CD4-positive, alpha-beta T cell treated with Interleukin-10 for 1 hour (primary cell): ENCODE measurements at places on chromosomes 12 and 14.
A peak's percentile ranks its signal among the peaks of the same experiment; 100 is the strongest.

DNA sequence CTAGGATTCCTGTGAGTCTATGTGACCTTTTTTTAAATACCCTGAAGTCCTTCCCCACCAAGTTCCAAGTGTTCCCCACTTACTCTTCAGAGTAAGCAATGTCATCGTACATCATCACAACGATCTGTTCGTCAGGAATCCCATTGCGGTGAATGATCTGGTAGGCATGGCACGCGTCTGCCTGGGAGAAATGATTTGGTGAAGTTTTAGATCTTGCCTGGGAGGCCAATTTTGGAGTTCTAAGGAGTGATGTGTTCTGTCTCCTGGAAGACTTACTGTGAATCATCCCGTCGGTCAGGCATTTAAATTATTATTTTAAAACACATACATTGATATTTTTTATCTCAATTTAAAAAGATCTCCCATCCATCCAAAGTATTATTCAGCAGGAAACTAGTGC lies 29.8 kb downstream of the LGMN start:
- no peak for DNase-seq

- no peak for DNase-seq
Observed at GRCh38 chr14:67949771-67950170, 130.2 kb downstream of the RAD51B start.

GRCh38 chr12:64781280-64782190 lies 22.3 kb upstream of the GNS start:
- DNase-seq, result no peak

- DNase-seq, result no peak
Observed at GRCh38 chr12:98110536-98110935, 404.9 kb upstream of the TMPO start.

DNA sequence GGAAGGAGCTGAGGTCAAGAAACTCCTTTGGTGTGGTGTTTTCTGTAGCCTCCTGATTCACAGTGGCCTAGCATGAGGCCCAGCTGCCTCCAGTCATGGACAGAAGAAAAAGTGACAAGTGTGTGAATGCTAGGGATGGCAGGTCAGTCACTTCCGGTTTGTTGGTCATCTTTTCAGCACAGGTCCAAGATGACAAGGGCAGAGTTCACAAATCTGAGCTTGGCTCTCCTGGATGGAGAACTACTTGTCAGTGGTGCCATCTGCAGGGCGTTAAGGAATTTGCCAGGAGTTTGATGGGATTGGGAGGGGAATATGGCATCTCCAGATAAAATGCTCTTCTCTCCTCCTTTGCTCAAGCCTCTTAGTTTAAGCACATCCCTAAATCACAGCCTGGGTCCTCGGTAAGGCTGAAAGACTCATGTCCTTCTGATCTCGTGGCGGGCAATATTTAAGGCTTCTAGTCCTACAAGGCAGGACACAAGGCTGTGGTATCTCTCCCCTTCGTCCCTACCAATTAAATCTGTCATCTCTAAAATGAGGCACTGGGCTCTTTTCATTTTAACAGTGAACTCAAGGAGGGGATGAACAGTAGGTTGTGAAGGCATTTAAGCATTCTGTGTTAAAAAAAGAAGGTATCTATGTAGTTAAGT lies 10.0 kb downstream of the TUBA1B start:
- DNase-seq, result no peak

- DNase-seq, result no peak
Observed at GRCh38 chr12:100265732-100266584, 921 bp downstream of the DEPDC4 start.

GRCh38 chr14:33794791-33795305 lies 156.0 kb downstream of the EGLN3 start:
- no peak for DNase-seq

- DNase-seq, result no peak
Observed at GRCh38 chr14:77541905-77542304, 43.3 kb upstream of the ISM2 start.

- no peak for DNase-seq
Observed at GRCh38 chr12:68619541-68619940, 8.8 kb downstream of the RAP1B start.

- DNase-seq, result no peak
Observed at GRCh38 chr12:19038209-19038608, 91.3 kb upstream of the PLEKHA5 start.

- DNase-seq, result no peak
Observed at GRCh38 chr12:65229441-65229840, 49.0 kb upstream of the MSRB3 start.

GRCh38 chr12:52144512-52145227 lies 47.1 kb downstream of the KRT80 start:
- DNase-seq, result no peak

GRCh38 chr12:41510470-41510869 lies 322.4 kb downstream of the PDZRN4 start:
- no peak for DNase-seq

- no peak for DNase-seq
Observed at GRCh38 chr14:78790271-78790670, 620.1 kb downstream of the NRXN3 start.

DNA sequence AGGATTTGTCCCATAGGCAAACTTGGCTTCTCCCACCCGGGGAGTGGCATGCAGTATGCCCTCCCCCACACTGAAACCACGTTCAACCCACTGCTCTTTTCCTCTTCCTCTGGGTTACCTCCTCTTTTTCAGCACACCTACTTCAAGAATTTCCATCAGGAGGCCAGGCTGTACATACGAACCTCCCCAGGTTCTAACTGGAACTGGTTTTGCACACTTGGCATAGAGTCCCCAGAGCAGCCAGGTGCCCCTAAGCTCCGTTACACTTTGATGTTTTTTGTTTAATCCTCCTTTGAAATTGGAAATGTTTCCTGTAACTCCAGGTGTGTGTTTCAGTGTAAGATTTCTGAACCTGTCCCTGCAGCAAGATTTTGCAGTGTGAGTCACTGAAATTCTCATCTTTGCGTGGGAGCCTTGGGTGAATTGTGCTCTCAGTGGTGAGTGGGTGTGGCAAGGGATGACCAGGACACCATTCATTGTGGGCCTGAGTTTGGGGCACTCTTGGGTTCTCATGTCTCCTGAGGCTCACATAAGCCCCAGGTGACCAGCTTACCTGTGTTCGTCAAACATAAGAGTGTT lies 18.2 kb downstream of the CD9 start:
- DNase-seq, result no peak

DNA sequence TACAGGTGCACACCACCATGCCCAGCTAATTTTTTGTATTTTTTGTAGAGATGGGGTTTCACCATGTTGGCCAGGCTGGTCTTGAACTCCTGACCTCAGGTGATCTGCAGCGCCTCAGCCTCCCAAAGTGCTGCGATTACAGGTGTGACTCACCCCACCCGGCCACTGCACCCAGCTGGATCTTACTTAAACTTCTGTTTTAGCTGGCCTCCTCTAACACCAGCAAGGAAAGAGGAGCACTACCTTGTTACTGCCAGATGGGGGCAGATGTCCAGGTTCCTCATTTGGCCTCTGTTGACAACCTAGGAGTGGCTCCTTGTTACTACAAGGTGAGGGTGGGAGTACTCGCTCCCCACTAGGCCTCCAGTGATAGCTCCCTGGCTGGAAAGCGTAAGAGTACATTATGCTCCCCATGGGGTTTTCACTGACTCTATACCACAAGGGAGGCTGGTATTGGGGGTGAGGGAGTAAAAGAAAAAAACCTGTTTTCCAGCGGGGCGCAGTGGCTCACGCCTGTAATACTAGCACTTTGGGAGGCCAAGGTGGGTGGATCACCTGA lies 13.2 kb upstream of the ARF6 start:
- DNase-seq, result peak; percentile 80

GRCh38 chr12:67625004-67625403 lies 23.5 kb upstream of the DYRK2 start:
- DNase-seq, result no peak

- no peak for DNase-seq
Observed at GRCh38 chr12:32821293-32821692, 65.6 kb upstream of the YARS2 start.

GRCh38 chr14:77965919-77966435 lies 166.1 kb downstream of the ADCK1 start:
- DNase-seq, result no peak

DNA sequence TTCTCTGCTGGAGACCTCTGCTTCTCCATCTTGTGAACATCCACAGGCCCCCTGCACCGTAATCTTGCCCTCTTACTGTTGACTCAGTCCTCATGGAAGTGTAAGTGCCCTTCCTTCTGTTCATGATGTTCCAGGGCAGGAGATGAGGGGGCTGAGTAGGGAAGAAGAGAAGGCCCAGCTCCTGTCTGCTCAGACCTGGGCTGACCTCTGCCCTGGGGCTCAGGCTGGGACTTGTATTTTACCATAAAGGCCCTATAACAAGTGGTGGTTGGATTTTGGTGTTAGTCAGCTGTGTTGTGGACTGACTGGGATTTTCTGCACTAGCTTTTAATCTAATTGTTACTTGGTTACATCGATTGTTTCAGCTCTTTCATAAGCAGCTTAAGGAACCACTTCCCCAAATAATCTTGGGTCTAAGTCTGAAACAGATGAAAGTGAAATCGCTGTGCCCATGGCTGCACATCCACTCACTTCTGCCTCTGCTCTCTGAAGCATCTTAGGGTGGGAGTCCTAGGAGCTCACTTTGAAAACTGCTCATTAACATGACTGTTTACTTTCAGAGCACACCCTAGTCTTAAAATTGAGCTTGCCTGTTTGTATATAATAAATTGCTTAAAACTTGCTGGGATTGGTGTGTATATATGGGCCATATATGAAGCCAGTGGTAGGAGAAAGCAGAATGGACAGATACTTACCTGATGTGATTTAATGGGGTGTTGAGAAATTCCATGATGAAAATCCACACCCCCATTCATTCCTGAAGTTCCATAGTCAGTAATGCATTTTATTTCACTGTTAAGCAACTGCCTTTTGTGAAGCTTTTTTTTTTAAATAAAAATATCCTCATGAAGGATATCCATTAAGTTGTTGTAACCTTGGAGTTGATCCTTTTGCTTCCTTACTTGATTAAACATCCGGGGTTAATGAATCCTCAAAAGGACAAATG lies 17.7 kb downstream of the C12orf71 start:
- no peak for DNase-seq

DNA sequence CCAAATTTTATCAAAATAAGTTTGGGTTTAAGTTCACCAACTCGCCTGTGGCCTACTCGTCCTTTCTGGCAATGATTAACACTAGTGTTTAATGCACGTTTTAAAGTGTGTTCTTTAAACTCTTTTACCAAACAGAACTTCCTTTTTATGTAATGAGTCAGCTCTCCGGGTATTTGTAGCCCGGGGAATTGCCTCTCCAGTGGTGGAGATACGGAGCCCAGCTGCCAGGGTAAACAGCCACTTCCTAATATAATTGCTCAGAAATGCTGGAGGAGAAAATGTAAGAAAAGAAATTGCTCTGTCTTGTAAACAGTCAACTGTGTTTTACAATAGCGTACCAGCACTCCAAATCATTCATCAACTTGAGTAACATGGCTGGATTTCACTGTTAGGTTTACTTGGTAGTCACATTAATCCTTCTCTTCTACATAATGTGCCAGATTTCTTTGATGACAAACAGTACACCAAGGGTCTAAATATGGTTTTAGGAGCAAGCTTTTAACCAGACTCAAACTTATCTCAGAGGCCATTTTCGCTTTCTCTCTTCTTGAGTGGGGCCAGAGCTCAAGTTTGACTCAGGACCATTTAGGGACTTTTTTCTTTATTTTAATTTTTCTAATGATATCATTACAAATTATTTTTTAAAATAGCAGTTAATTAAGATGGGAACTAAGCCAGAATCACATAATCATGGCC lies 101.2 kb upstream of the SLC38A2 start:
- DNase-seq, result peak; percentile 12

DNA sequence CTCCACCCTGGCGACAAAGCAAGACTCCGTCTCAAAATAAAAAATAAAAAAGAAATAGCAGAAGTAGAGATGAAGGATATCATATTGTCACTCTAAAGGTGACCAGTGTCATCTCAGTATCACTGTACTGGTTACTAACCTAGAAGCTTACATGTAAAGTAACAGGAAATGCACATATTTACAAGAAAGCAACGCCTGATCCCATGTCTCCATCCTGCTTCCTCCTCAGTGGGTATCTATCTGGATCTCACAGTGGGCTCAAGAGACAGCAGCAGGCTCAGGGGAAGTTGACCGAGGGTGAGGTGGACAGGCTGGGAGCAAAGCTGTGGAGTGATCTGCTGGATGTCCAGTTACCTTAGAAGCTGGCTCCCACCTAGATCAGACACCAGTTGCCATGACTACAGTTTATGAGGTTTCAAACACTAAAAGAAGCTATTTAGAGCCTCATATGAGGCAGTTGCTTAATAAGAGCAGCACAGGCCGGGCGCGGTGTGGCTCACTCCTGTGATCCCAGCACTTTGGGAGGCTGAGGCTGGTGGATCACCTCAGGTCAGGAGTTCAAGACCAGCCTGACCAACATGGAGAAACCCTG lies 10.5 kb downstream of the MTRFR start:
- DNase-seq, result no peak

- DNase-seq, result no peak
Observed at GRCh38 chr12:70994217-70994788, 73.8 kb upstream of the PTPRR start.

GRCh38 chr12:90064852-90065801 lies 356.5 kb upstream of the ATP2B1 start:
- DNase-seq, result no peak

DNA sequence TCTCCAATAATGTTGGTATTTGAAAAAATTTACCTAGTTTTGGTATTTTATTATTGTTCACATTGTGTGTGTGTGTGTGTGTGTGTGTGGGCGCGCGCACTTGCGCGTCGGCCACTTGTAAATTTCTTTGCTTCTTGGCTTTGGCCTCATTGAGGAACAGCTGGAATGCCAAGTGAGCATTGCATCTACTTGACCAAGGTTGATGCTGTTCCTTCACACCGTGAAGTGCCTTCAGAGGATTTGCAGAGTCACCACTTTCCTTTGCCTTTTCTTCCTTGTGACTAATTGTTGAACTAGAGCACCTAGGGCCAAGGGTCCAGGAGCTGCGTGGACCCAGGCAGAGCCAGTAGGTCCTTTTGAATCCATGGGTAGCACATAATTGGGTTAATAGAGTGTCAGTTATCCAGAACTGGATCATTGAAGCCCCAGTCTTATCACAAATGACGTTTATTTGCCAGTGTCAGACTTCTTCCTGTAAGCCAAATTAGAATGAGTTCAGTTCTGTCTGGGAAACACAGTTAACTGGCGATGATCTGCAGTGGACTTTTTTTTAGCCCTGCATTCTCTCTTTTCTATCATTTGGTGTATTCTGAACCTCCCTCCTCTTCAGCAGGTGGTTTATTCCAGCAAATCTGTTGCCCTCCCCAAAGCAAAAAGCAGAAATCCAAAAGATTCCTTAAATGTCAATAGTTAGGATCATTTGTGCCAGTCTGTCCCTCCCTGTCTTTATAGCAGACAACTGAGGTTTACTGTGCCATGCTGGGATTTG lies 2.6 kb downstream of the PPP2R5C start:
- DNase-seq, result peak; percentile 28
